ENCODE measurements at places on chromosomes 11 and 22.

DNA sequence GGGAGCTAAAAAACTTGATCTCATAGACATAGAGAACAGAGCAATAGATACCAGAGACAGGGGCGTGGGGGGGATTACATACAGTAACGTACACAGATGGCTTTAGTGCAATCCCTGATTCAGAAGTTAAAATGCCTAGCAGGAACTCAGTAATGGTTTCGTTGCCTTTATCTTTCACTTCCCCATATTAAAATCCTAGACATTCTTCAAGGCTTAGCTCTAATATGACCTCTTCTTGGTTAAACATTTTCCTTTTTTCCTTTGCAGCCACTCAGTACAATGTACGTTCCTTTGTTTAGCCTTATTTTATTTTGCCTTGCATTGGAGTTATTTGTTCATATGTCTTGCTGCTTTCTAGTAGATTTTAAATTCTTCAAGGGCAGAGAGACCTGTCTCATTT is 104.9 kb downstream of the C11orf87 start:
- DNase-seq: no peak

GRCh38 chr11:93392867-93393266 is 62.3 kb downstream of the DEUP1 start:
- DNase-seq: no peak

- no peak for DNase-seq
Observed at GRCh38 chr11:110512026-110512425, 82.3 kb downstream of the FDX1 start.

- DNase-seq: no peak
Observed at GRCh38 chr22:21092797-21093554, 47.2 kb downstream of the LRRC74B start.

DNA sequence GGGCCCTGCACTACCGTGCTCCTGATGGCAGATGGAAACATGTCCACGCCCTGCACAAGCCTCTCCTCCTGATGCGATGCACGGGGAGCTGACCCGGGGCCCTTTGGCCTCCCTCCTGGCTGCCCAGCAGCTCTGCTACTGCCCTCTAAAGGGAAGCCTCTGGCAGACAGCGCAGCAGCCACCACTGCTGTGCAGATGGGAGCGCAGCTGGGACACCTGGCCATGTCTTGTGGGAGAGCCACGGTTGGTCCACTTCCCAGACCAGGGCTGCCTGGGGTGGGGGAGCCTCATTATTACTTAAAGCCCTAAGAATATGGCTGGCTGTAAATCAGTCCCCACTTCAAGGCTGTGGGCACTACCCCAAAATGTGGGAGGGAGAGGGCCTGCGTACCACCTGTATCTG is 38.3 kb downstream of the TBX1 start:
- DNase-seq: no peak

- DNase-seq: no peak
Observed at GRCh38 chr11:105986554-105986953, 35.5 kb downstream of the MSANTD4 start.

- no peak for DNase-seq
Observed at GRCh38 chr11:1928470-1928890, 9.0 kb downstream of the TNNT3 start.

DNA sequence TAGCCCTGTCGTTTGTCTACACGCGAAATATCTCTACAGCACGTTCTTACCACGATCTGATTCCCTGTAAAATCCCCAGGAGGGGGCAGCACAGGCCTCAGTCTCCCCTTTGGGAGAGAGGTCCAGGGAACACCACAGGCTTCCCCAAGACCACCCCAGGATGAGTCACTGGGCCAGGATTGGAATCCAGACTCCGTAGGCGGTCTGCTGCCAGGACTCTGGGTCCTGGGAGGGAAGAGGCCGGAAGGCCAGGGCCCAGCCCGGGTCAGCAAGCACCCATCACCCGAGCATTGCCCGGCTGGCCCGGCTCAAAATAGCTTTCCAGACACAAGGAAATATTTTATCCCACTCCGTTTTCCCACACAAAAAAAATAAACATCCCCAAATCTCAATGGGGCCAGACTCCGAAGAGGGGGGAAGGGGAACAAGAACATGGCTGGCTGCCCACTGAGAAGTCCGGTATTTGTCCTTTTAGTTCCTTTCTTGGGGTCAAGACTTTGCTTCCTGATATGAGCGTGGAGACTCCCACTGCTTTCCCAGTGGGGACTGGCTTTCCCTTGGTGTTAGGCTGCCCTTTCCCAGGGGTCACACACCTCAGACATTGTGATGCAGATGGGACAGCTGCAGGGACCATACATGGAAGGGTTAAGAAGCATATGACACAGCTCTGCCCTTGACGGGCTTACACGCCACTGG is 91.3 kb downstream of the LRRC32 start:
- DNase-seq: no peak

DNA sequence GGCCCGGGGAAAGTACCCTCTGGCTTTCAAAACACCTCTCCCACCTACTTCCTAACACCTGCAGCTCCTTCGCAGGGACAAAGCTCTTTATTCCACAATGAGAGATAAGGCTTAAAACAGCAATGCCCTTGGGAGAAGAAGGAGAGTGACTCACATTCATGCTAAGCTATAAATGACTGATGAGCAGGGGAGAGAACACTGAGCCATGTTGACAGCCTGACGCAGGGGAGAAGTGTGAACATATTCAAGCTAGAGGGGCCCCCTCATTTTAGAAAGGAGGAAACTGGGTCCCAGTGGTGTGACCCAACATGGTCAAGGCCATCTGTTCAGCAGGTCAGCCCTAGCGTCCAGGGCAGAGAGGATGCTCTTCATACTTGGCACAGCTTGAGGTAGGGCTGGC is 171.8 kb downstream of the DSCAML1 start:
- DNase-seq: no peak

GRCh38 chr11:89452780-89453179 is 38.4 kb downstream of the NOX4 start:
- no peak for DNase-seq

- DNase-seq: no peak
Observed at GRCh38 chr22:35781898-35782297, 64.2 kb downstream of the APOL5 start.

DNA sequence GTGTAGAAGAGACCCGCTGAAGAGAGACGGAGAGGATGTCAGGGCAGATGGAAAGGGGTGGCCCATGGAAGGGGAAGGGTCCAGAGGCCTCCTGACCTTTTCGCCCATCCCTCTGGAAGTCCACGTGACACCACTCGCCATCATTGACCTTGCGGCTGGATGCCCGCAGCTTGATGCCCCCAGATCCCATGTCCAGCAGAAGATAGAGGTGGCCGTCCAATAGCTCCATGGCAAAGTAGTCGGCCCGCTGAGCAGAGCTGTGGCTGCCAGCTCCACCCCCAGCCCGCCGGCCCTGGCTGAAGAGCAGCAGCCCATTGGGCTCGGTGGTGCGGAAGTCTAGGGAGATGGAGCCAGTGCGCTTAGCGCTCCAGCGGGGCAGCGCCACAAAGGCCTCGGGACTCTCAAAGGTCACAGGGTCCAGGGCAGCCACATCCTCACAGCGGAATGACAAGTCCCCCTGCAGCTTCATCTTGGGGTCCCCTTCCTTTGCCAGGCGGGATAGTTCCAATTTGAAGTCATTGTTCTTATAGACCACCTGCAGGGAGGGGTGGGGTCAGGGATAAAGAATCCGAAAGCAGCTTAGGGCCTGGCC is 55.7 kb downstream of the NRXN2 start:
- DNase-seq: no peak

DNA sequence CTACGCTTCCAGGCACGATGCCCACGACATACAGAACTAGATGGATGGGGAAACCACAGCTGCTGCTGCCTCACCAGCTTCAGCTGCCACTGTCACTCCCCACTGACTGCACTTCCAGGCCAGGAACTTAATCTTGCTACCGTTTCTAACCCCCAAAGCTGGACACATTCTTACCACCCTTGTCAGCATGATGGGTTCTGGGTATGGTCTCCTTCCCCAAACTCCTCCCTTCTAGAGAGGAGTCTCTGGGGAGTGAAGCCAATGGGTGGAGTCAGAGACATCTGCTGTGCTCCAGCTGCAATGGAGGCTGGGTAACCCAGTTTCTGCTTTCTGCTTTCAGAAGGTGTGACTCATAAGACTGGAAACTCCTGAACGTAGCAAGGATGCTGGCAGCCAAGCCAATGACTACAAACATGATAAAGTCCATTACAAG is 87.0 kb upstream of the THY1 start:
- DNase-seq: no peak

DNA sequence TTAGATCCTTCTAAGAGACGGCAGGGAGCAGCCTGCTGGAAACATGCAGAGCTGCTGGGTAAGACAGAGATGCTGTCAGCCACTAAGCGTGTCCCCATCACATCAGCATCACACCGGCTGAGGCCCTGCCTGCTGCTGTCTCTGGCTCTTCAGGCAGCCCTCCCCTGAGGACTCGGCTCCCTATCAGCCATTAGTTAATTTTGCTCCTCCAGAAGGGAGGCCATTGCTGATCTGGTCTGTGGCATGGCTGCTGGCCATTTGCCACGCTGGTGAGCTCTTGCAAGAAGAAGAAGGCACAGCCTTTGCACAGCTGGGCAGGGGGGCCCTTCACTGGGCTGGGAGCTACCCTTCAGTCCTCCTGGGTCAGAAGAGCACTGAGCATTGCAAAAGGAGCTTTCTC is 131.2 kb upstream of the PARVA start:
- no peak for DNase-seq

Data from NCI-H187 treated with DMSO at 0.1 percent for 48 hours (cell line).